ENCODE measurements at places on chromosomes 2 and 18.

GRCh38 chr2:69559442-69560146, 83.9 kb downstream of the AAK1 start:
- no peak for DNase-seq

DNA sequence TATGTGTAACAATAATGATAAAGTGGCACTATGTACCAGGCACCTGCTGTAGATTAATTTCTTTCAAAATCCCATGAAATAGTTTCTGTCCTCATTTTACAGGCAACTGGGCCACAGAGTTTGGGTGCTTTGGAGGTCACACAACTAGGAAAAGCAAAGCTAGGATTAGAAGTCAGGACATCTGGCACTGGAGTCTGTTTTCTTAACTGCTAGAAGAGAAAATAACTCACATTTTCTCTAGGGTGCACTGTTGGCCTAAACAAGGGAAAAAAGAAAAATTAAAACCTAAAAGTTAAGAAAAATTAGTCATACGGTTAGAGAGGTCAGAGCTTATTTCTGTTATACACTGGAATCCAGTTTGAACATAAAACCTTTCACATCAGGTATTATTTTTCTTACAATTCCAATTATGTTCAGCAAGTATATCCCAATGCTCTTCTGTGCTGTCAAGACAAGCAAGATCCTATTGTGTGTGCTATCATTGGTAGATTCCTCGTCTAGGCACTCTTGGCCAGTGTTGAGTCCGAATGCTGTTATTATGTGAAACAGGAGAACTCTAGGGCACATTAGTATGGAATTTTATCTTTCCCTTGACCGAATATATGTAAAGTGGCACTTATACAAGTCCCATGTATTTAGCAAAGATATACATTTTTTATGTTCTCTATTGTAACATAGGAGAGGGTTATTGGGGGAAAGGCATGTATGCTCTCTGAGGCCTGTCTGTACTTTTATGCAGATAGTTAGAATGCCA, 1.5 kb upstream of the OSGEPL1 start:
- no peak for DNase-seq

DNA sequence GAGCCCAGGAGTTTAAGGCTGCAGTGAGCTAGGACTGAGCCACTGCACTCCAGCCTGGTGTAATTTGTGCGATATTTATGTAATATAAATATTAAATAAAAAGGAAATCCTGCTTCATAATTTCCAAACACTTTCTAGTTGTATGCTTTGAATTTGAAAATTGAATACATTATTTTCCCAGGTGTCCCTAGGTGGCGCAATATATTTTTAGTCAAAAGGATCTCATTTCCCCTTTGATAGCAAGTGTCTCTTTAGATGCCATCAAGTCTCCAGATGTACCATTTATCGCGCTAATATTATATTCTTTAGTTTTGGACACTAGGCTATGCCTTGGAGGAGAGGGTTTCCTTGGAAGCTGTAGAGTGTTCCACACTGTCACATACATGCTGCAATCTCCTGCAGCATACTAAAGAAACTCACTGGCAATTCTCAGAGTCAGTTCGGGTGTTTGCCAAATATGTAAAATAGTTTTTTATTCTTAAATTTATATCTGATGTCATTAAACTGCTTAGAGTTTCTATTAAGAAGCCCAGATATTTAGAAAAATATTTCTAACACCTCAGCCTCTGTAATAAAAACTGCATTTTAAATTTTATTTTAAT, 5.6 kb upstream of the WDR7 start:
- DNase-seq = no peak

- DNase-seq = no peak
Observed at GRCh38 chr2:263022-263738, 652 bp downstream of the SH3YL1 start.

DNA sequence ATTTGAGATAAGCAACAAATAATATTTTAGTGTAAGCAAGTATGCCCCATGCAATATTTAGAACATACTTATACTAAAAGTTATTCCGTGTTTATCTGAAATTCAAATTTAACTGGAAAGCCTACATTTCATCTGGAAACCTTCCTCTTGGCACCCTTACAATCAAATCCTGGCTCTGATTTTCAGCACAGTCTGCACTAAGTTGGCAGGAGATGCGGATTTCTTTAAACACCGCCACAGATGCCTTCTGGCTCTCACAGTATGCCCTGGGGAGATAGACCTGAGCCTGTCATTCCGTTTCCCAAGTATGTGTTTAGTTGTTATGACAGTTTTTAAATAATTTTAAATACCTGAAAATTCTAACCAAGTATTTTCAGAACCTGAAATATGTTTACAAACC, 7.3 kb upstream of the MLPH start:
- DNase-seq = no peak

- DNase-seq = no peak
Observed at GRCh38 chr2:120189189-120189588, 34.0 kb downstream of the TMEM185B start.

GRCh38 chr2:179447839-179448447, 183.3 kb upstream of the SESTD1 start:
- no peak for DNase-seq

- DNase-seq = no peak
Observed at GRCh38 chr2:66899648-66900047, 464.7 kb downstream of the MEIS1 start.

DNA sequence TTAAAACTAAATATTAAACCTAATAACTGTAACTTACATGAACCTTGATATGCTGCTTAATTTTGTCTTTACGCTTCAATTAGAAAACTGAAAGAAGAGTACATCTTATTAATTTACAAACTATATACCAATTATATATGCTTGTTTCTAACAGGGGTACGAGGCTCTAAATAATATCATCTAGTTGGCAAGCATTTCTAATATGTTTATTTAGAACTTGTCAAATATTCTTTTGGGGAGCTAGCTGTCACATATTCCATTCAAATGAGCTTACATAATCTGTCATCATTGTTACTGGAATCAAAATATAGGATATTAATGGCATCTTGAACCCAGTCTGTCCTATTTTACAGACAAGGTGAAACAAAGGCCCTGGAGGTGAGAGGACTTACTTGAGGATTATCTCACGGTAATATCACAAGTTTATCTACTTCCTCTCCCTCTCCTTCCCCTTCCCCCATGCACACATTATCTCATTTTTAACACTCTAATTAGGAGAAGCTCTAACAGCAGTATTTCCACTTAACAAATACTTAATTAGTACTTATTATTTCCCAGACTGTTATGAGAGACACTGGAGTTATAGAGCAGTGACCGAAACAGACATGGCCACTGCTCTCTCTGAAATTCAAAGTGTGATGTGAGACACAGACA, 3.5 kb downstream of the PRKD3 start:
- no peak for DNase-seq

- DNase-seq = no peak
Observed at GRCh38 chr2:132909427-132909826, 239.4 kb upstream of the LYPD1 start.

- no peak for DNase-seq
Observed at GRCh38 chr2:133579274-133579673, 11.0 kb upstream of the NCKAP5 start.

- DNase-seq = no peak
Observed at GRCh38 chr2:168434146-168434545, 21.9 kb upstream of the CERS6 start.

- no peak for DNase-seq
Observed at GRCh38 chr2:101948625-101949155, 43.1 kb upstream of the IL1R2 start.

DNA sequence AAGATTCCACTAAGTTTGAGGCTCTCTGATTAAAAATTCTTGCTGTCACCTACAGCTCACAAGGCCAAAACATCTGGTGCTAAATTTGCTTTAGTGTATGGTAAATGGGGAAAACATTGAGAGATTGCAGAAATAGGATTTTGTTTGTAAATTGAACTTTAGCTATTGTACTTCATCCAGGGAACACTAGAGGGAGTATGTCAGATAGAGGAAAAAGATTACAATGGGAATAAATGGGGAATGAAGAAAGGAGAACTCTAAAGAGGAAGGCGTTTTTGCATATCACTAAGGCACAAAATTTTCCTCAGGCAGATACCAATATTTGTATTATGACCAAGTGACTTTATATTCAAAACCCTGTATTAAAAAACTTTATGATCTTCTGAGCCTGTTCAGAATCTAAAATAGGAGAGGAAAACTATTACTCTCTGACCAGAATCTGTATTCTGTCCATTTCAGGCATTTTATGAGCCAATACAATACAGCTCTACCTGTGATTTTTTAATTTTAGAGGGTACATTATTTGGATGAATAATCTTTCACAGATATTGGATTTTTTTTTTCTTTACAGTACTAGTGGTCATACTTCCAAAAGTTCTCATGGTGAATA, 52.3 kb upstream of the ITGB6 start:
- DNase-seq = no peak

DNA sequence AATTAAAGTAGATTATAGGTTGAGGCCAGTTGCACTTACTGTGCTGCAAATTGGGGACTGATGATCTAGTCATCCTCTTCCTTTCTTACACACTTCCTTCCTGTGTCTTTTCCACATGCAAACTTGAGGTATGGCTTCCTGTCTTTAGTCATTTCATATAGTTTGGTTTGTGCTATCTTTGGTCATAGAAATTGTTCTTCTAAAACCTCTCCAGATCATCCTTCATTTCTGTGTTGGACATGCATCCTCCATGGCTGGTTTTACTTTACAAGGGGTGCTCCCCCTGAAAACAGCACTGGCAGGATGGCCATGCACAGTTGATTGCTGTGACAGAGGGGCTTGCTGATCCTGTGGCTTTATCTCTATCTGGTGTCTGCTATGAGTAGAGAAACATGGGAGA, 36.5 kb downstream of the MGAT5 start:
- no peak for DNase-seq

GRCh38 chr2:148745151-148745851, 100.8 kb downstream of the EPC2 start:
- no peak for DNase-seq

GRCh38 chr2:179842498-179843153, 18.8 kb downstream of the ZNF385B start:
- DNase-seq = no peak

Data from right atrium auricular region (tissue), 2 donors.